ENCODE measurements at places on chromosomes 6 and 20.

- DNase-seq = no peak
Observed at GRCh38 chr20:57818418-57819181, 108.8 kb upstream of the PMEPA1 start.

GRCh38 chr6:32153564-32154513 is at the start of gene PPT2:
TSS of gene PPT2 (plus strand) at chr6:32154141. CDS start at chr6:32154595, 454 bp downstream.
- DNase-seq = peak; percentile 84

DNA sequence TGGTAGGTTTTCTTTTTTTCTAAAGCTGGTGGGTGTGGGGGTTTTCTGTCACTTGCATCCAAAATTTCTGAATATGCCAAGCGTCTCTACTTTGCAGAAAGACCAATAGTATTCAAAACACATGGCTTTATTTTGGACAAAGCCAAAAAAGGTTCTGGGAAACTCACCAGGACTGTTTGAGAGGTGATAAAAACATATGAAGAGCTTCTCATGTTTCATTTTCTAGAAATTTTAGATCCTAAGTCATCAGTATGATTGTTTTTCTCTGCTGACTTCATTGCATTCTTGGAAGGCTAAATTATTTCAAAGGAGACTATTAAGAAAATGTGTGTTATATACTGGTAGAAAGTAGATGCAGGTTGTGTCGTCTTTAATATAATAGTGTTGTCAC is 51.3 kb downstream of the GCLC start:
- no peak for DNase-seq

- no peak for DNase-seq
Observed at GRCh38 chr6:34362176-34362575, 30.3 kb downstream of the NUDT3 start.

DNA sequence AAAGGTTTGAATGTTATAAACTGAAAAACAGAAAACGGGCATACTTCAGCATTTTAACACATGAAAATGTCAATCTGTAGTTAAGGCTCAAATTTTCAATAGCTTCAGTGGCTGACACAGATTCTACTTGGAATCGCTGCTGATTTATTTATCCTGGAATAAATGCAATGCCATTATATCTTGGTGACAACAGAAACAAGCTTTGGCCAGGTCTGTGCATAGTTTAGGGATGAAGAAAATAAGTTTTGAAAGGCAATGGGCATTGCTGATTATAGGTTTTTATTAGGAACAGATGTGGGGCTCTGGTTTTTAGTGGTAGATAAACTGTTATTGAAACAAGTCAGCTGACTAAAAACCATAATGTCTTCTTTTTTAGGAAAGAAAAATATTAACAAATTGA is 96.8 kb upstream of the SOX4 start:
- no peak for DNase-seq

DNA sequence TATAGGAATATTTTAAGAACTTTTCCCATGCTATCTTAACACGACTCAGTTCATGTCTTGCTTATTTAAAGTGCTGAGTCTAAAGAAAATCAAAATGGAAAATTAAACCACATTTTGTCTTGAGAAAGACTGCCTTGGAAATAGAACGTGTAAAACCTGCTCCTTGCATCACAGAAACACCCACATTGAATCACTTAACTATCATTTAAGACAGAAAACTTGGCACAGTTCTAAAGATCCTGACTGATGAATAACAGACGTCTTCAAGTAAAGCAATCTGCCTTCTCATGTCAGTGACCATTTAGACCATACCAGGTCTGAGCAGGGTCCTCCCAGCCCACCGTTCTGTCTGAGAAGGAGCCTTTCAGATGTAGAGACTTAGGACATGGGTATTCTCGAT is 7.4 kb downstream of the PERP start:
- DNase-seq = no peak

DNA sequence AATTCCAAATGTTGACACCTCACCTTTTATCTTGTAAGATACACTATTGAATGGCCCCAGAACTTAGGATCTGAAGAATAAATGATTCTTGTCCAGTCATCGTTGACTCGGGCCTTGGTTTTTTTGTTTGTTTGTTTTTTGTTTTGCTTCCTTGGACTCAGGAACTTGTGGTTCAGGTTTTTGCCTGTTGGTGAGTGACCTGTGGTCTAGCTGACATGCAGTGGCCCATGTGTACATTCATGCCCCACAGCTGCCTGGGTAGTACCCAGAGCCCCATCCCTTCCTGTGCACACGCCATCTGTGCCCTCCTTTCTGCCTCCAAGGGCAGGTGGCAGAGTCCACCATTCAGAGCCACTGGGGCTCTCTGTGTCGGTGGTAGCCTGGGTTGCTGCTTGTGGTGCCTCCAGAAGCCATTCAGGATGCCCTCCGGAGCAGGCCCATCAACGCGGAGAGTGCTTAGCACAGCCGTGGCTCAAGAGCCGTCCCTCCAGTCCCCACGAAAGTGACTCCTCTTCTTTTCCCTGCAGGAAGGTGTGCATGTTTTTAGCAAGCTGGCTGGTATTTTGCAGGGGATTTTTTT is 85.9 kb downstream of the SYNJ2 start:
- no peak for DNase-seq

GRCh38 chr6:52301326-52301725 is 16.8 kb upstream of the MCM3 start:
- DNase-seq = no peak

- no peak for DNase-seq
Observed at GRCh38 chr6:108526739-108527174, 34.0 kb upstream of the FOXO3 start.

- DNase-seq = no peak
Observed at GRCh38 chr6:23870496-23870895, 255.5 kb upstream of the NRSN1 start.

DNA sequence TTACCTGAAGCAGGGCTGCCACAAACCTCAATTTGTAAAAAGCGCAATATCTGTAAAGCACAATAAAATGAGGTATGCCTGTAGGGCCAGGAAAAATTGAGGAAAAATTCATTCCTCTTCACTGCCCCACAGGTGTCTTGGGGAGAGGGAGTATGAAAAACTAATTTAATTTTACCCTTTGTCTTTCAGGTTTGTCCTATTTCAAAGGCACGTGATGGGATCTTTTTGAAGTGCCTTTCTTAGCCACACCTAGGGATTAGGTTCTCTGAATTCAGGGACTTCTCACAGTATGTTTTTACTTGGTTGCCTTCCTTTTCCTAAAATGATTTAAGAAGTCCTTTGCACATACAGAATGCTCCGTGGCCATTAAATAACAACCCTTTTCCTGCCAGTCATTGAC is 71.9 kb downstream of the NCOA3 start:
- no peak for DNase-seq

DNA sequence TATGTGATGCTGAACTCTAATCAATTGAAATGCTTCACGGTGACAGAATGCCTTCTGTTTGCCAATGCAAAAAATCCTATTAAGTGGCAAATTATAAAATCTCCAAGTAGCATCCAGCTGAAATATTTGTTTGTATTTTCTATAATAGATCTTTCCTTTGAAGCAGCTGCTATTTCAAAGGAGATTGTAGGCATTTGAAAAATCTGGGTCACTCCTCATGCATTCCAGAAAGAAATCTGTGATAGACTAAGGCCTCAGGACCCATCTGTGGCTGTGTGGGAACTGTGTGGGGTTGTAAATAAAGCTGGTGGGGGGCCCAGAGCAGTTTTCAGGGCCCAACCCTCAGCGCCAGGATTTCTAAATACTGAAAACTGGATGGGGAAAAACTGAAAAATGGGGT is 216.9 kb upstream of the ARG1 start:
- DNase-seq = no peak

DNA sequence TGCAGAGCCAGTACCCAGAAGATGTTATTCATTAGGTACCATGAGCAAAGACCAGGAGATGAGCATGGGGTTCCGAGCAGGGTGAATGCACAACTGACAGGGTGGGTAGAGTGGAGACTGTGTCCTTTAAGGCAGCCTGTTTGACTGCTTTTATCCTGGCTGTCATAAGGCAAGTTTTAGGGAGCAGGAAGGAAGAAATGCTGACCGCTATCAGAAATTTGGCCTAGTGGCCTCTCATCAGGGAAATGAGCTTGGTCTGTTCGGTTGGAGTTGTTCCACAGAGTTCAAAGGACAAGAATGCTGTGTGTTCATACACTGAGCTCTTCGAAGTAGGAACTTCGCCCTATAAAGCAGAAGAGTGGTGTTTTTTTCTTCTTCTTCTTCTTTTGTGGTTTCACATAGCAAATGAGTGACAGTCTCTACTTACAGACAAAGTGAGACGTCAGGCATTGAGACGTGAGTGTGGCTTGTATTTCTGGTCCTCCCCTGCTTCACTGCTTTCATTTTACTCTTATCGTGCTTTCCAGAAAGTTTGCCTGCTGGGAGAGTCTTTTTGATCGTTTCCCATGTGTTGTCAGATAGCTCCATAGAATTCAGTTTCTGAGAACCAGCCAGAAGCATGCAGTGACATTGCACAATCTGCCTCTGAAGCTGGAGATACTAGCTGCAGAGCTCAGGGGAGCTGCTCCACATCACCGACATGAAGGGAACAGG is at the start of gene CASS4:
CASS4 (plus strand) TSS at position 502 of the 714 bp plus-strand sequence; CDS start at position 701, 199 bp downstream.
- peak; percentile 43 for DNase-seq

- no peak for DNase-seq
Observed at GRCh38 chr6:30747300-30747687, 2.9 kb upstream of the IER3 start.

DNA sequence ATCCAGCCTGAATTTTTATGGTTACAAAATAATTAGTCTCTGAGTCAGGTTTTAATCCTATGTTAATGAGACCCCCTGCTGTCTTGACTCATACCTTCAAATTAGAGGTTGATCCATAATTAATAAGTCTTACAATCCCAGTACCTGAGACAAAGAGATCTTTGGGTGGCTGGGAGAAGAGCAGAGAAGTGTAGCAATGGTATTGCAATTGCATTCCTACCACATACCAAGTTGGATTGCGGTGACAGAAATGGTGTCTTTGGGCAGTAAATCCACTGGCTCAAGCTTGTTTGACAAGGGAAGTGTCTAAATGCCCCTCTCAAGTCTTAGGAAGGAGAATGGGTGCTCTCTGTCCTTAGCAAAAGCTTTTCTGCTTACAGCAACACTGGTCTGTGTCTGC is 150.4 kb downstream of the BTBD3 start:
- no peak for DNase-seq

DNA sequence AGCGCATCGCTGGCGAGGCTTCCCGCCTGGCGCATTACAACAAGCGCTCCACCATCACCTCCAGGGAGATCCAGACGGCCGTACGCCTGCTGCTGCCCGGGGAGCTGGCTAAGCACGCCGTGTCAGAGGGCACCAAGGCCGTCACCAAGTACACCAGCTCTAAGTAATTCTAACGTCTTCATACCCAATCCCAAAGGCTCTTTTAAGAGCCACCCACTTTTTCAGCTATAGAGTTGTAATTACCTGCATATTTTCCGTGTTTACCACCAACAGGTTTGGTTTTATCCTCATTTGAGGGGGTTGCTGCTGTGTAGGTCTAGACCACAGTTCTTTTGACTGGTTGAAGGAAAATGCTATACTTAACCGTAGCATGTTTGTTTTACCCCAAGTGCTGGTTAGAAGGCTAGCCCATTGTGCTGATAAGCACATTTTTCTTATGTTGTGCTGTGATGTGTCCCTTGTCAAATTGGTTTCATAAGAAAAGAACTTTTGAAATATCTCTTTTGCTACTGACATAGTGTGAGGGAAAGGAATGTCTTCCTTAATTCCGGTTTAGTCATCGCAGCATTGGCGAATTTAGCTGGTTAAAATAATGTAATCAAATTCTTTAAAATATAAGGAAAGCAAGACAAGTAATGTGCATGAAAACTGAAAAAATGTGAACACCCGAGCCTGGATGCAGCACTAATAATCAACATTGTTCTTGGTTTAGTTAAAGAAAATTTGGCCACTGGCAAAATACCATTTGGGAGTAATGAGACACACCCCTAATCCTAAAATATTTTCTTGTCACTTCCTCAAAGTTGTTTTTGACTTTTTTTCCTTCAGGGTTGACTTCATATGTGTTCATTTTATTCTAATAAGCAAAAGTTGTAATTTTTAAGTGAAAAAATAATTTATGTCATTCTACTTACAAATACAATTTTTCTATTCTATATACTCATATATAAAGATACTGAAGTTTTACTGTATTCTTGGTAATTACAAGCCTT is 112.8 kb downstream of the HFE start:
- DNase-seq = no peak

GRCh38 chr20:3935295-3935955 is 46.2 kb downstream of the PANK2 start:
- DNase-seq = no peak

All from smooth muscle cell of the brain vasculature (primary cell).